ENCODE measurements at places on chromosomes 16 and 17.
A peak's percentile ranks its signal among the peaks of the same experiment; 100 is the strongest.

GRCh38 chr17:59838052-59838916, 54.5 kb downstream of the TUBD1 start:
- peak; percentile 46 for DNase-seq

DNA sequence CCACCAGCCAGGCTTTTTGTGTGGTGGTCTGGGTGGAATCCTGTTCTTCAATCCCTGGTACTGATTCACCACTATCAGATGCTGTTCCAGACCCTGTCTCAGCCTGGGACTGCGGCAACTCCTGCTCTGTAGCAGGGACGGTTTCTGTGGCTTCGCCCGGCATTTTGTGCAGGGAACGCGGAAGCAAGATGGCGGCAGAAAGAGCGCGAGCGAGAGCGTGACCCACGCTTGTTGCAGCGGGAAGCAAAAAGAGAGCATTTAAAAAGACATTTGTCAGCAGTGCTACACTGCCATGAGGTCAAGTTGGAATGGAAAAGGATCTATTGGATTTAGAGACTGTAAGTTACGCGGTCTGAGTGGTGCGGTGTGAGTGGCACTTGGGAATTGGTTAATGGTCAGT, at the start of gene NACA2:
NACA2 (minus strand) TSS at position 202 of the 400 bp plus-strand sequence; CDS start at position 163, 39 bp downstream.
- DNase-seq, result no peak

GRCh38 chr17:66637491-66637890, 197.4 kb upstream of the CACNG5 start:
- no peak for DNase-seq

- DNase-seq, result no peak
Observed at GRCh38 chr17:28272166-28272565, 46.8 kb upstream of the TMEM97 start.

DNA sequence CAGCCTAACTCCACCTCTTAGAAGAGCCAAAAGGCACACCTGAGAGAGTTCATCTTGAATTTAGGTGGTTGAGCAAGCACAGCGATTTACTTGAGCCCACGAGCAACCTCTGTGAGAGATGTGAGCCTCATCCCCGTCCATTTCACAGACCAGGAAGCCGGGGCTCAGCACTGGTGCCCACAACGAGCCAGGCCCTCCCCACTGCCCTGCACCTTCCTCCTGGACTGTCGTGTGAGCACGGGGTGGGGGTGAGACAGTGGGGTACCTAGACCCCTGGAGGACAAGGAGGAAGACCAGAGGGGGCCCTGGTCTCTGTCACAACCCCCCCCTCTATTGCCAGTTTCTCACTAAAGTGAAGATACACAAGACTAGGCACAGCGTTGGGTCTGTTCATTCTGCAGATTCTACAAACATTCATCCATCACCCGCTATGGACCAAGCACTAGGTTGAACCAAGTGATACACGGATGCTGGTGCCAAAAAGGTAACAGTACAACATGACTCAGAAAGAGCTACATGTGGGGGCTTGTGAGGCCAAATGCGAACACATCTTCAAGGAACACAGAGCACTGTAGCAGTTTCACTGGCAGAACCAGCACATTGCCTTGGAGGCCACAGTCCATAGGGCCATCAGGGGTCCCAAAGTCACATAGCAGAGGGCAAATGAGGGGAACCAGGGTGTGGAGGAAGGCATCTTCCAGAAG, 231.9 kb downstream of the PARN start:
- DNase-seq, result no peak
